RWPE1 (cell line): ENCODE measurements at places on chromosomes 7 and 10.

DNA sequence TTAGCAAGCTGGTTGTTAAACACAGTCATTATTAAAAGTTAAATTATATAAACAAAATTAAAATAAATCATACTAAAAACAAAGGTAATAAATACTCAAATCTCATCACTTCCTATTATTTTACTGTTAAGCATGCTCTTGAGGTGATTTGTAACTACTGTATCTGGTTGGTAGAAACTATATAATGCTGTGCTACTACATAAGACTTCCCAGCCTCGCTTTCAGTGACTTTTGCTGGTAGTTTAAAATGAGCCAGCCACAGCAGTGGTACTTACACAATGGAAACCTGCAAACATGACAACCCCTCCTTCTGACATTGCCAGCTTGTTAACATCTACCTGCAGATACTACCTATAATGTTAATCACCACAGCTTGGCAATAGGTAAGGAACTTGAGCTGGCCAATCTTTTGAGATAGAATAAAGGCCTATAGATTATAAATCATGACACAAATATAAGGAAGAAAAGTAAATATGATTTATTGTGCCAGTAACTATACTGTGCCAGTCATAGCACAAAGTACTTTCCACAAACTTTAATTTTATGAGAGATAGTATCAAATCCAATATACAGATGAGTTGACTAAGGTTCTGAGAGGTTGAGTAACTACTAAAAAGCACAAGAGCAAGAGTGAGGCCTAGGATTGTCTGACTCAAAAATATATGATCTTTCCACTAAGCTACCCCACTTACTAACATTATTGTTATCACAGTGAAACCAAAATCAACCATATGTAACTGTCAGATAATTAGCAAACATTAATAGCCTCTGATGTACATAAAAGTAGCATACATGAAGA, 181.1 kb upstream of the ASAH2 start:
- DNase-seq: no peak

GRCh38 chr10:6518791-6519429, 61.2 kb downstream of the PRKCQ start:
- DNase-seq: no peak

- no peak for DNase-seq
Observed at GRCh38 chr7:98655611-98656010, 38.5 kb downstream of the NPTX2 start.

GRCh38 chr7:89474456-89474855, 678.9 kb upstream of the TEX47 start:
- no peak for DNase-seq

GRCh38 chr7:141744131-141744530, 6.0 kb downstream of the SSBP1 start:
- DNase-seq: no peak

GRCh38 chr10:96685306-96685705, 35.0 kb downstream of the PIK3AP1 start:
- DNase-seq: no peak

DNA sequence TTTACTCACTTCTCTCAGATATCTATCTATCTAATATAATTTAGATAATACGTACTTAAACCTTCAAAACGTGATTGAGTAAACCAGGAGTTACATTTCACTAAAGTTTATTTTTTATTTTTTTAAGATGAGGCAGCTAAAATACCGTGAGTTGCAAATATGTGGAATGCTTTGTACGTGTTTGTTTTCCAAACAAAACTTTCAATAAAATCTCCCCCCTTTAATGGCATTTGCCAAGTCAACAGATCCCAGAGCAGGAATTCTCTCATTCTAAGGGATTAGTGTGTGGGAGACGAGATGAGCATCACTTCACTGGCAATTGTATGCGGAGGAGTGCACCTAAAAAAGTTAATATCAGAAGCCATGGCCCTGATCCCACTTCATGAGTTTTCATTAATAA, 53.7 kb upstream of the MAGI2 start:
- no peak for DNase-seq

GRCh38 chr10:31782701-31783100, 145.9 kb downstream of the ARHGAP12 start:
- no peak for DNase-seq

- no peak for DNase-seq
Observed at GRCh38 chr7:127890726-127891125, 140.5 kb downstream of the LRRC4 start.

DNA sequence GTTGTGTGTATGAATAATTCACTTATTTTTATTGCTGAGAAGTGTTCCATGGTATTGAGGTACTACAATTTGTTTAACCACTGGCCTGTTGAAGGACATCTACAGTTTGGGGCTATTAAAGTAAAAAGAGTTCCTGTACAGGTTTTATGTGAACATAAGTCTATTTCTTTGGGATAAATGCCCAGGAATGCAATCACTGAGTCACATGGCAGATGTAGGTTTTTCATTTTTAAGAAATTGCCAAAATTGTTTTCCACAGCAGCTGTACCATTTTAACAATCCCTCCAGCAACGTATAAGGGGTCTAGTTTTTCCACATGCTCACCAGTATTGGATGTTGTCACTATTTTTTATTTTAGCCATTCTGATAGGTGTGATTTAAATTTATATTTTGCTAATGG, 243.9 kb downstream of the TNS3 start:
- DNase-seq: no peak

- DNase-seq: no peak
Observed at GRCh38 chr7:120156476-120156875, 116.5 kb upstream of the KCND2 start.

DNA sequence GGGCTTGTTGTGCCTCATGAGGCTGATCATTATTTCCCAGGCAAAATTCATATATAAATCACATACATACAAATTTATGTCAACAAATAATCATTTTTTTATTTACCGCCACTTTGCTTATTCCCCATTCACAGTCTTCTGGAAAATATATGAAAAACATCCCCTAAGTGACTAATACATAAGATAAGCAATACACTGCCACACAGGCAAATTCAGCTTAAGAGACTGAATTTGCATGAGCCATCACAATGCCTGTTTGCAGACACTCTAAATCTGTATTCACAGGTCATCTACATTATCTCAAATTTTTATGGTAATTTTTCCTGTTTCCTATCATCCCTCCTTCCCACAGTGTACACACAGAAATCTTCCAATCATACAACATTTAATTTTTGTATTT, 13.2 kb downstream of the OSBPL3 start:
- no peak for DNase-seq

GRCh38 chr10:130740166-130740565, 571.4 kb downstream of the TCERG1L start:
- DNase-seq: no peak

GRCh38 chr7:45594745-45595535, 20.8 kb downstream of the ADCY1 start:
- no peak for DNase-seq

- no peak for DNase-seq
Observed at GRCh38 chr7:17900464-17900863, 39.8 kb downstream of the SNX13 start.

DNA sequence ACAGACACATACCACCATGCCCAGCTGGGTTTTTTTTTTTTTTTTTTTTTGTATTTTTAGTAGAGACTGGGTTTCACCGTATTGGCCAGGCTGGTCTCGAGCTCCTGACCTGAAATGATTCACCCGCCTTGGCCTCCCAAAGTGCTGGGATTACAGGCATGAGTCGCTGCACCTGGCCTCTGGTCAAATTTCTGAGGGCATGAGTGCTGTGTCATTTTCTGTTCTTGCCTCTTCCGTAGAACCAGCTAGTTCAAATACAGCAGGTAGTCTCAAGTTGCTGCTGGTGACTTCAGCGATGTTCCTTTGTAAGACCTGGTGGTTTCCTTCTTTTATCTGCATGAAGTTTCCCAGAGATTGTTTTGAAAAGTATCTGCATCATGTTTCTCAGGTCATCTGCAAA, 134.8 kb upstream of the SHH start:
- no peak for DNase-seq

GRCh38 chr7:138630059-138630610, 71.0 kb downstream of the SVOPL start:
- DNase-seq: no peak

DNA sequence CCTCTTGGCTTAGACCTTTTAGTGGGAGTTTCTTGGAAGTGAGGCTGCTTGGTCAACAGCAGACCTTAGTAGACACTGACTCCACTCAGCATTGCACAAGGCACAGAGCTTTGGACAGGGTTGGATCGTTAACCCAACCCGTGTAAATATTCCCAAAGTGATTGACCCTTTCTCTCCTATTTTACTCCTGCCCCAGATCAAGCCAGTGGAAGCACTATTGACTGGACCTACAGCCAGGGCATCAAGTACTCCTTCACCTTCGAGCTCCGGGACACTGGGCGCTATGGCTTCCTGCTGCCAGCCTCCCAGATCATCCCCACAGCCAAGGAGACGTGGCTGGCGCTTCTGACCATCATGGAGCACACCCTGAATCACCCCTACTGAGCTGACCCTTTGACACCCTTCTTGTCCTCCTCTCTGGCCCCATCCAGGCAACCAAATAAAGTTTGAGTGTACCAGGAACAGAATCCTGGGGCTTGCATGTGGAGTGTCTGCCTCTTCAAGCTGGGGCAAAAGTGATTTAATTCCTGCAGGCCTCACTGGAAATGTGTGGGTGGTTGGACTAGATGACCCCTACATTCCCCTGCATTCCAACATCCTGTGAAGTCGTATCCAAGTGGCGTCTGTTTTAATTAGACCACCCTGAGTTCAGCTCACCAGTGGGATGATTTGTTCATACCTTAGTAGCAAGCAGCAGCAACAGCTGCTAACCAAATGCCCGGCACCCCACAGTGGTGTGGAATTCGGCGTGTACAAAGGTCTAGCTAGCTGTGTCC, 7.5 kb downstream of the CPA1 start:
- DNase-seq: no peak

DNA sequence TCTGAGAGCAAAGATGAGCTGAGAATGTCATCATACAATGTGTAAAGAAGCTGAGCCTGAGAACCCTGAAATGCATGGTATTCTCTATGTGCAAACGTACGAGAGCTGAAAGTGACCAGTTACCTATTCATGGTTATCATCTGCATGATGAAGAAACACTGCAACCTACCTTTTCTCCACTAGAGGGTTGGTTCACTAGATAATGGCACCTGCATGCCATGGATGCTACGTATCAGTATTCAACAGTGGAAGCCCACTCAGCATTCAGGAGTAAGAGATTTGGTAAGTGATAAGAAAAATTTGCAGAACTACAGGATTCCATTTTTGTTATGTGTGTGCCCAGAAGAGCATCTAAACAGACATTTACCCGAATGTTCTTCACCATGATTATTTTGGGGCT, 145.4 kb downstream of the PTPRN2 start:
- no peak for DNase-seq

DNA sequence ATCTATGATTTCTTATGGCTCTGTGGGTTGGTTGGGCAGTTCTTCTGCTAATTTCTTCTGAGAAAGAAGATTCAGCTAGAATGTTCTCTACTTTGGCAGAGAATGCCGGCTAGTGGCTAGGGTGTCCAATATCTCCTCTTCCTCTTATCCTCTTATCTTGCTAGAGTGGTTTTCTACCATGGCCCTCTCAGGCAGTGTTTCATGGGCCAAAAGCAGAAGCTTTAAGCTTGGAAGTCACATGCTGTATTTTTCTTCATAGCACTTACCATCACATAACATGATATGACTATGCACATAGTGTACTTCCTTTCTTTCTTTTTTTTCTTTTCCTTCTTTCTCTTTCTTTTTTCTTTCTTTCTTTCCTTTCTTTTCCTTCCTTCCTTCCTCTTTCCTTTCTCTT, 140.0 kb downstream of the ITGB8 start:
- no peak for DNase-seq

DNA sequence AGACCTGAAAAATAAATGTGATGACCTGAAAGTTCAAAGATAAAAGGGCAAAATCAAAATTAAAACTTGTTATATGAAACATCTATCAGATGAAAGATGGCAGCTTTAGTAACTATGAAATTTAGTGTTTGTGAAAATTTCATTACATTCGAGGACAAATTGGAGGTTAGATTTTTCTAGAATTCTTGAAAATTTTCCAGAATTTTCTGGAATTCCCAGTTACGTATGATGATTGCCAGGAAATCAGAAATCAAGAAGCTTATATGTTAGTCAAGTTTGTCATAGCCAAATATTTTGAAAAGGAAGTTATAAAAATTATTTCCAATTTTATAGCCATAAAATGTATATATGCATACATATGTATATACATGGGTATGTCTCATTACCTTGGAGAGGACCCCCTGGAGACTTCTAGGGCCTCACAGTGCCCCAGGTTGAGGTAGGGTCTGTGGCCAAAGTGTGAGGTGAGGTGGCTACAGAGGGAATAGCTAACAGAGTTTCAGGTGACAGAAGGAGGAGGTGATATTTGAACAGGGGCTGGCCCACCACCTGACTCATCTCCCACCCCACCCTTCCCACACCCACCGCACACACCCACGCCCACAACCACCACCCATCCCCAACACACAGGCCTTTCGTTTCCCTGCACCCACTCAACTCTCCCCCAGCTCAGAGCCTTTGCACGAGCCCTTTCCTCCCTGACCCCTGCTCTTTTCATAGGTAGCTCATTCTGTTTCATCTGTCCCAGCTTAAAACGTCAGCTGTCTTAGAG, 21.5 kb downstream of the C10orf105 start:
- no peak for DNase-seq

- DNase-seq: no peak
Observed at GRCh38 chr10:11414314-11415038, 197.0 kb downstream of the USP6NL start.

DNA sequence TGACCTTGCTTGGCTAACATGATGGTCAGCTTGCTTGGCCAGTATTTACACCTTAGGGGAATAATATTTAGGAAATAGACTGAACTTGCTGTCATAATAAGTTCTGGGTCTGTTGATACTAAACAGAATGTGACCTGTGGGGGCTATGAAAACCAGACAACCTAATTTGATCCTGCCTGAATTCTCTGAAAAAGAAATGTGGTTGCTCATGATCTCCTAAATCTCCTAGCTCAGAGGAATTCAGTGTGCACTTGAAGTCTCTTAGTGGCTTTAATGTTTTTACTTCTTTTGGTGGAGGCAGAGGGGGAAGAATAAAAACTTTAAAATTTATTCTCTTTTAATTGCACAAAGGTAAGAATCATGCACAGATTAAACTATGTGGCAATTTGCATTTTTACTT, 205.2 kb downstream of the SEC23IP start:
- no peak for DNase-seq

- no peak for DNase-seq
Observed at GRCh38 chr7:111162692-111163091, 71.8 kb downstream of the LRRN3 start.

- no peak for DNase-seq
Observed at GRCh38 chr10:49333192-49333591, 34.2 kb downstream of the C10orf71 start.

DNA sequence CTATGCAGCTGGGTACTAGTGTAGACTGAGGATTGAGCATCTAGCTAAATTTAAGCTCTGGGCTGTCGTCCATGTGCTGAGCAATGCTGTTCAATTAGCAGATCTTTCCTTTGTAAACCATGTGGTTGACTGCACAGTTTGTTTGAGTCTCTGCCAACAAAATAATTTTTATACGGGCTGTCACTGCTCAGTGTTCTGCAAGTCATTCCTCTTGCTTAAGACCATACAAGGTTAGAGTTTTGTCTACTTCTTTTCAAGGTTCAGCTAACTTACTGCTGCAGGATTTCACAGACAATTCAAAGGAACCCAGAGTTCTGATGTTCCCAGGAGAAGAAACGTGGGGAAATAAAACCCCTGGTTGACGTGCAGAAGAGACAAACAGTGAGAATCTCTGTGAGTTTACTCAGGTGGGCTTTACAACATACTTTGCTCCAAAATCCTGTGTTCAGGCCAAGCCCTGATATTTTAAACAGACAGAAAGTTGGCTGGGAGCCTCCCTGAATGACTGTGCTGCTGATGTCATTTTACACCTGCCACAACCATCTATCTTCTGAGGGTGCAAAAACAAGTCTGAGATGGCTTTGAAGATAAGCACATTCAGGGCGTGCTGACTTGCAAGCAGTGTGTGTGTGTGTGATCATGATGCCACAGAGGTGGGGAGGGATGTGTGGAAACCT, 177.1 kb upstream of the SVIL start:
- DNase-seq: peak; percentile 32
